ENCODE measurements at places on chromosomes 7 and 10.

- no peak for DNase-seq
Measured at GRCh38 chr10:1299041-1299726, 243.0 kb downstream of the WDR37 start.

GRCh38 chr10:131690805-131691239 is 210.0 kb upstream of the PPP2R2D start:
- no peak for DNase-seq

- DNase-seq: no peak
Measured at GRCh38 chr7:100190048-100190711, 12.5 kb downstream of the STAG3 start.

- no peak for DNase-seq
Measured at GRCh38 chr10:116909307-116909706, 60.0 kb downstream of the ENO4 start.

DNA sequence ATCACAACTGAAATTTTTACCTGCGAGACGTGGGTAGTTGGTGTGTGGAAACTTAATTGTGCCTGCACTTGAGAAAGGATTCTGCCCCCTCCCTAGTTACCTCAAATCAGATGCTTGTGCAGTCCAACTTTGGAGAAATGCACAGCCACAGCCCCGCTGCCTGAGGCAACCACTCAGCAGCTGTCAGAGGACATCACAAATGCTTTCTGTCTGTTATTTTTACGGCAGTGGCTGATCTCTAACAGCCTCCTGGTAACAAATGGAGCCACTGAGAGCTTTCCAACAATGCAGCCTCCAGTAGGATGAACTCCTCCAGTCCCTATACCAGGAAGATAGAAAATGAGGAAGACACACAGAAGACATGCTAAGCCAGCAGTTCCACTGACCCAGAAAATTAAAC is 712.2 kb upstream of the GHITM start:
- no peak for DNase-seq

DNA sequence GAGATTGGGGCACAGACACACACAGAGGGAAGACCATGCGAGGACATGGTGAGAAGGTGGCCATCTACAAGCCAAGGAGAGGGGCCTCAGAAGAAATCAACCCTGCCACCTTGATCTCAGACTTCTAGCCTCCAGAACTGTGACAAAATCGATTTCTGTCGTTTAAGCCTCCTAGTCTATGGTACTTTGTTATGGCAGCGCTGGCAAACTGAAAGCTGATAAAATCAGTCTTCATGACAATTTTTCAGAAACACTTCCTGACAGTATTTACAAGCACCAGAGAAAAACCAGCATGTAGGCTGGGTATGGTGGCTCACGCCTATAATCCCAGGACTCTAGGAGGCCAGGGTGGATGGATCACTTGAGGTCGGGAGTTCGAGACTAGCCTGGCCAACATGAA is 4.2 kb downstream of the PARP12 start:
- no peak for DNase-seq
